ENCODE measurements at places on chromosomes 16 and 17.

GRCh38 chr16:87874639-87875427 lies 5.5 kb upstream of the SLC7A5 start:
- DNase-seq = no peak

DNA sequence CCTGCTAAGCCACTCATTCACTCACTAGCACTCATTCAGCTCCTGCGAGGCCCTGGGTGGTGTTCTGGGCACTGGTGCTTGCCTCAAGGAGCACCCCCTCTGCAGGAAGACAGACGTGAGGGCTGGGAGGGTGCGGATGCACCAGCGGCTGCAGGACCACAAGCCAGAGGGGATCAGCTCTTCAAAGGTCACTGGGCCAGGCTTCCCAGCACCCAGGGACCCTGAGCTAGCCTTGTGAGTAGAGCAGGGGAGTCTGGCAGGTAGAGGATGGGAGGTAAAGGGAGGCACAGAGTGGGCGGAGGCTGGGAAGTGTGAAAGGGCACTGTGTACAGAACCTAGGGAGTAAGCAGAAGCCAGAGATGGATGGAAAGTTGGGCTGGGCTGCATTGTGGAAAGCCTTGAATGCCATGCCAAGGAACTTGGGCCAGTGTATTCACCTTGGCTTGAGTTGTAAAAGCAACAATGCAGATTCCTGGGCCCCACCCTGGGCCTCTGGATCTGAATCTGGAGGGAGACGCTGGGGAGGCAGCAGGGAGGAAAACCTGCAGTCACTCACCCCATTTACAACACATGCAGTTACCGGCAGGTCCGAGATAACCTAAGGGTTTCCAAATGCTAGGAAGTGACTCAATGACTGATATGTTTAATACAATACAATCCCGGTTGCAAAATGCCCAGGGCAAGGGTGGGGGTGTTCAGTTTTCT lies 1.7 kb downstream of the IL4R start:
- DNase-seq = peak; percentile 89

GRCh38 chr17:63688396-63689020 lies 11.4 kb downstream of the LIMD2 start:
- peak; percentile 23 for DNase-seq

GRCh38 chr16:74257061-74257460 lies 39.6 kb upstream of the PSMD7 start:
- no peak for DNase-seq

GRCh38 chr17:348692-349425 lies 3.7 kb downstream of the RPH3AL start:
- DNase-seq = peak; percentile 45

DNA sequence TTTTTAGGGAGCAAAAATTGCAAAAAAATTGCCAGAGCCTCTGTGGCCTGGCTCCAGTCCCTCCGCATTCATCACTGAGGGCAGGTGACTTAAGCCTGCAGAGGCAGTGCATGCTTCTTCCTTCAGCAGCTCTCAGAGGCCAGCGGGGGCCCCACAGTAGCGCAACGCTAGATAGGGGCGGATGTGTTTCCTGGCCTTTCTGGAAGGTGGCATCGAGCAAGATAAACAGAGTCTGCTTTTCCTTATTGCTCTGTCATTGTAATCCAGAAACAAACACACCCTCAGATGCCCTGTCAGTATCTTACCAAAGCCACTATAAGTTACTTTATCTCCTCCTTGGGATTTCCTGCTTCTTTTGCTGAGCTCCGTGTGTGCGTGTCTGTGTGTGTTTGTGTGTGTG lies 75.5 kb upstream of the IRX6 start:
- DNase-seq = no peak
